ENCODE measurements at places on chromosomes 1 and 21.
A peak's percentile ranks its signal among the peaks of the same experiment; 100 is the strongest.

- DNase-seq, result no peak
Measured at GRCh38 chr1:66316464-66317247, 217.3 kb upstream of the SGIP1 start.

DNA sequence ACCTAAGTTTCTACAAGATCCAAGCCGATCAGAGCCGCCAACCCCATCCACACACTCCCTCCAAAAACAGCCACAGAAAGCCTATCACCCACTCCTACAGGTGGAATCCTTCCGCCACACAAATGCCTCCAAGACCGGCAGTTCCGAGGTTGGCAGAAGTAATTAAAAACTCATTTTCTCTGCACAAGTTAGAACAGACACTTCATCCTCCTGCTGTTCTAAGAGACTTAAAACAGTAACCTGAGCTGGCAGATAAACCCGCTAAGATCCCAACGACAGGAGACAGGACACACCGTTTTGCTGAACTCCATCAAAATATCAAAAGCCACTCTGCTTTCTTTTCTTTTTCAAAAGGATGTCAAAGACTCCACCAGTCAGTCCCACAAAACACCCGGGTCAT, 2.8 kb downstream of the SSBP3 start:
- no peak for DNase-seq

GRCh38 chr1:183477986-183478781, 5.9 kb downstream of the SMG7 start:
- no peak for DNase-seq

- DNase-seq, result no peak
Measured at GRCh38 chr1:201637282-201638079, 98.6 kb downstream of the NAV1 start.

- no peak for DNase-seq
Measured at GRCh38 chr1:19372136-19372514, 60.0 kb downstream of the SLC66A1 start.

GRCh38 chr21:44927259-44927586, 6.5 kb upstream of the ITGB2 start:
- no peak for DNase-seq

- DNase-seq, result no peak
Measured at GRCh38 chr1:88462488-88463261, 221.4 kb upstream of the PKN2 start.

DNA sequence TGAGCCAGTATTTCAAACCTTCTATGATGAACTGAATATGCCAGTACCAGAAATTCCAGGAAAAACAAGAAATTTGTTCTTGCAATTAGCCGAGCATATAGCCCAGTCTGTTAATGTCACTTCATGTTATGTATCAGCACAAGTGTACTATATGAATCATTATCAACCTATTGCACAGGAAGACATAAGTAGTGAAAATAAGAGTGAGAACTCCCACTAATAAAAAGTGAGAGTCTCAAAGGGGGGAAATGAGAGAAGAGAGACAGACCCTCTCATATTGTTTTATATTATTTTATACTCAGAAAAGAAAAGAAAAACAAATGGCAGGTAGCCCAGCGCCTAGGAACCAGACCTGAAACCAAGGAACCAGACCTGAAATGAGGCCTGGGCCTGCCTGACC, 16.2 kb downstream of the JMJD4 start:
- no peak for DNase-seq

DNA sequence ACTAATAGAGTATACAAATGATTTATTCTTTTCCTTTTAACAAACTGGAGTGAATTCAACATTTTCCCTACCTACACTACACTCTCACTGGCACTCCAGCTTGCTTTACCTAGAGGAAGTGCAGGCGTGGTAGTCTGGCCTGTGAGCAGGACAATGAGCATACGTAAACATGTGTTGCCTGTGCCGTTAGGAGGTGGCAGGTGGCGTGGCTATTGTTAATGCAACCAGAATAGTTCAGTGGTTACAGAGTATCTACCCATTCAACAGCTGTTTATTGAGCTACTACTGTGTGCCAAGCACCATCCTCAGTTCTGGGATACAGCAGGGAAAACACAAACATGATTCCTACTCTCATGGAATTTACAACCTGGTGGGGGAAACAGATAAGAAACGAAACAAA, 299.7 kb upstream of the KAZN start:
- no peak for DNase-seq

GRCh38 chr1:217542837-217543236, 88.1 kb downstream of the GPATCH2 start:
- no peak for DNase-seq

- no peak for DNase-seq
Measured at GRCh38 chr1:58895559-58896145, 111.8 kb upstream of the JUN start.

GRCh38 chr1:235304549-235305451, 23.2 kb downstream of the ARID4B start:
- no peak for DNase-seq

GRCh38 chr1:212295579-212295978, 10.4 kb downstream of the PPP2R5A start:
- DNase-seq, result no peak

- DNase-seq, result no peak
Measured at GRCh38 chr1:82755671-82756070, 954.9 kb downstream of the ADGRL2 start.

GRCh38 chr1:7535016-7535415, 236.1 kb upstream of the VAMP3 start:
- no peak for DNase-seq

GRCh38 chr1:233707880-233708815, 94.2 kb downstream of the KCNK1 start:
- DNase-seq, result no peak

GRCh38 chr1:114756949-114757454, 782 bp downstream of the CSDE1 start:
- DNase-seq, result peak; percentile 47
